NCI-H460 (cell line): ENCODE measurements at places on chromosomes 1 and 21.
A peak's percentile ranks its signal among the peaks of the same experiment; 100 is the strongest.

- DNase-seq, result no peak
These were observed 494 bp downstream of the APH1A start for GRCh38 chr1:150268340-150268704.

DNA sequence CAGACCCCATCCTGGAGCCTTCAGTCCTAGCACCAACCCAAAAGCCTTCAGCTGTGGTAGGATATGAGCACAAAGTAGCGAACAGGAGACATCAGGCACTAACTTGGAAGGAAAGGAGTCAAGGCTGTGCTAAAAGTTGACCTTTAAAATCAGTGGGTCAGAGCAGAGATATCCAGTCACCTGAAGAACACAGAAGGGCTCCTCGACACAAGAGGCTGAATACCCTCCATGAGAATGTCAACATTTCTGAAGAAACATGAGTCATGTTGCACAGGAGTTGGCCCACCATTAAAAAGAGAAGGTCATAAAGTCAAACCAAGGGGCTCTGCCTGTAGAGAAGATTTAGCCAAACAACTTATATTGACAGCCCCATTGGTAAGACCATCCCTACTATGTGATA is 172.5 kb downstream of the PLPP3 start:
- no peak for DNase-seq

DNA sequence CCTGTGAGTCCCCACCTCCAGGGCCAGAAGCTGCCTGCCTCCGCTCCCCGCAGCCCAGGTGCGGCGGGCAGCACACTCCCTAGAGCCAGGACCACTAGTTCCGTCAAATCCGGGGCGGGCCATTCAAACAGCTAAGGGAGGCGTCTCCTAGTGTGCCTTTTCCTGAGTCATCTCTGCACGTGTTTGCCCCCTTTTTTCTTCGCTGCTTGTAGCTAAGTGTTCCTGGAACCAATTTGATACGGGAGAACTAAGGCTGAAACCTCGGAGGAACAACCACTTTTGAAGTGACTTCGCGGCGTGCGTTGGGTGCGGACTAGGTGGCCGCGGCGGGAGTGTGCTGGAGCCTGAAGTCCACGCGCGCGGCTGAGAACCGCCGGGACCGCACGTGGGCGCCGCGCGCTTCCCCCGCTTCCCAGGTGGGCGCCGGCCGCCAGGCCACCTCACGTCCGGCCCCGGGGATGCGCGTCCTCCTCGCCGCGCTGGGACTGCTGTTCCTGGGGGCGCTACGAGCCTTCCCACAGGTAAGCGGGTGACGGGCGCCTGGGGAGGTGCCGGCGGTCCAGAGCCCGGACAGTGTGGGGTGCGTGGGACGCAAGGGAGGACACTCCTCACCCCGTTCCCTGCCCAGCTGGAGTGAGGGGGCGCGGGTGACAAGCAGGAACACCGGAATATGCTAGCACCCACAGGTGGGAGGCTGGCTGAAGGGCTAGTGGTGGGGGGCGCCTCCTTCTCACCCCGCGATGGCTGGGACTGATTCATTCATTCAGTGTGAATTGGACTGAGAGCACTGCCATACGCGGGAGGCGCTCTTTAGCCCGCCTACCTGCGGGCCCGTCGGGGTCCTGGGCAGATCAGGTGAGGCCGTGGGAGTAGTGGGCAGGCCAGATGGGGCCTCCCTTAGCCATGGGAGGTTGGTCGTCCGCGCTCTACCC is at the start of gene TNFRSF8:
Gene TNFRSF8 (plus strand): TSS at position 163 of the 932 bp plus-strand sequence. CDS start 296 bp downstream, at position 459.
- DNase-seq, result peak; percentile 7

- no peak for DNase-seq
These were observed 59.1 kb downstream of the PTGFR start for GRCh38 chr1:78549891-78550290.
